ENCODE measurements at places on chromosomes 3 and 15.

- DNase-seq: no peak
Measured at GRCh38 chr15:34691034-34691433, 63.8 kb downstream of the GJD2 start.

DNA sequence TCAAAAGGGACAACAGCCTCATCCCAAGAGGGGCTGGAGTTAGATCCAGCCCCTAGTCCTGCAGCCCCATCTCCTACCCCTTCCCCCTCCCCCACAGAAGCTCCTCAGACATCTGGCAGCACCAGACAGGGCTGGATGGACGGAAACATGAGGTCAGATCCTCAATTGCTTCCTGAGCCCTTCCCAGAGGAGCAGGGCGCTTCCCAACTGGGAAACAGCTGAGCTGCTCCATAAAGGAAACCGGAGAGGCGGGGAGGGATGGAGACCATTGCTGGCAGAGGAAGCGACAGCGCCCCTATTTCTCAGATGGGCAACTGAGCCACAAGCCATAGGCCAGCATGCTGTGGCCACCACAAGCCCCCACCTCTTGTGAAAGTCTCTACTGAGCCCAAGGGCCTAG, 18.3 kb upstream of the CYP11A1 start:
- no peak for DNase-seq

DNA sequence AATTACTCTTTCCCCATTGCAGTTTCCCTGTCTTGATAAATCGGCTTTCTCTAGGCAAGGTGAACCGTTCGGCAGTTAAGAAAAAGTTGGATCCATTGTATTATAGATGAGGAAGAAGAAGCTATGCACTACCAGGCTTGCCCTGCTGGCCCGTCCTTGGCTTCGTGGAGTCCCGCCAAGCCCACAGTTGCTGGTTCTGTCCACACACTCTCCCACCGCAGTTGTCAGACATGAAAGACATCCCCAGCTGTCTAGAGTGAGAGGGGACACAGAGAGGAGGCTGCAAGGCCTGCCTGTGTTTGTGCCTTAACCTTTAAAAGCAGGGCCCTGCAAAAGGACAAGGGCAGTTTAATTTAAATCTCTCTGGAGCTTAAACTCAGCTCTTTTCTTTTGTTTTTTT, 47.2 kb upstream of the PLCL2 start:
- DNase-seq: no peak

DNA sequence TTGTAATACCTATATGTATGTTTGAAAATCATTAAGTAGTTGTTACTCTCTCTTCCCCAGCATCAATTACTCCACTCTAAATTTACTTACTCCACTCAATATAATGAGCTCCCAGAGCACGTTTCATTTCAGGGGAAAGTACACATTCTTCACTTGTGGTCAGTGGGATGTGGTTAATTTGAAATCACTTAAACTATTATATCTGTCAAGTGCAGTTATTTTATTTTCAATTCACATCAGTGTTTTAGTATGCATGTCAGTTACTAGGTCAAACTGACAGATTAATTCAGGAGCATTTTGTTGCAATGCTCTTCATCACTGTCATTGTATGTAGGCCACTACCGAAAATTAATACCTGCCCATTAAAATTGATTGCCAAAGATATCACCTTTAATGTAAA, 376.1 kb downstream of the ZIC4 start:
- DNase-seq: no peak

DNA sequence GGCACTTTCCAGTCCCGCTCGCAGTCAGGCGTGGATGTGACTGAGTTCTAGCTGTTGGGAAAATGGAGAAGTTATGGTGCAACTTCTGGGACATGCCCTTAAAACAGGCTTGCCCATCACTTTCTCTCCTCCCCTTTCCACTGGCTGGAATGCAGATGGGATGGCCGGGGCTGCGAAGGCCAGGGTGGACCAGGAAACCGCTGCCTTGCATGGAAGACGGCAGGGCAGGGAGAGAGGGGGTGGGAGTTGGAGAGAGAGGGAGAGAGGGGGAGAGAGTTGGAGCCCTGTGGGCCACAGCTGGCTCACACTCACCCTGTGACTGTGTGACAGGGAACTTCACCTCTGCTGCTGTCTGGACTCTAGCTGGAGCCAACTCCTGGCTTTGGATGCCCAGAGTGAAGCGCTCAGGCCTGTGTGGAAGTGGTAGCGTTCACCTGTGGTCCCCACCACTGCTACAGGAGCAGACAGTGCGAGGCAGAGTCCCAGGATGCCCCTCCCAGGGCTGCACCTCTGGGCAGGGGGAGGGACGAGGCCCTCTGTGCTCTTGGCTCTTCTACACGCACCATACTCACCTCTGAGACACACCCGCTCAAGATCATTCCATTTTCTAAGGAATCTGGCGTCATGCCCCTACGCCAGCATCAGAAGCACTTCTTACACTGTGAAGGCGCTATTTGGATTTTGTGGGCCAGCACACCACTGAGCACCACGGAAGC, 36.6 kb downstream of the KLHL25 start:
- DNase-seq: no peak

DNA sequence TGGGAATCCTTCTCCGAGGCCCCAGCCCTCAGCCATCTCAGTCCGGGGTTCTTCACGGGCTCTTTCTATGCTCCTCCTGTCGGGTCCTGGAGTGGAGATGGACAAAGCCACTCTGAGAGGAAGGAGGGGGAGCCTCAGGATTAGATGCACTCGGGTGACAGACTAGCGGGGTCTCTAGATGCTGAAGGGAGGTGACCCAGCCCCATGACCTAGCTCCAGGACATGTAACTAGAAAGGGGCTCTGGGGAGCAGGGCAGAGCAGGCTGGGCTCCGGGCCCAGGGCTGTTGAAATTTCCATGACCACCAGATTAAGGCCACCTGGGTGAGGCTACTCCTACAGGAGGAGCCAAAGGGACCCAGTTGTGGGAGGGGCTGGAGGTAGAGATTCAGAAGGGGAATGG, 14.8 kb upstream of the SKIC8 start:
- no peak for DNase-seq

DNA sequence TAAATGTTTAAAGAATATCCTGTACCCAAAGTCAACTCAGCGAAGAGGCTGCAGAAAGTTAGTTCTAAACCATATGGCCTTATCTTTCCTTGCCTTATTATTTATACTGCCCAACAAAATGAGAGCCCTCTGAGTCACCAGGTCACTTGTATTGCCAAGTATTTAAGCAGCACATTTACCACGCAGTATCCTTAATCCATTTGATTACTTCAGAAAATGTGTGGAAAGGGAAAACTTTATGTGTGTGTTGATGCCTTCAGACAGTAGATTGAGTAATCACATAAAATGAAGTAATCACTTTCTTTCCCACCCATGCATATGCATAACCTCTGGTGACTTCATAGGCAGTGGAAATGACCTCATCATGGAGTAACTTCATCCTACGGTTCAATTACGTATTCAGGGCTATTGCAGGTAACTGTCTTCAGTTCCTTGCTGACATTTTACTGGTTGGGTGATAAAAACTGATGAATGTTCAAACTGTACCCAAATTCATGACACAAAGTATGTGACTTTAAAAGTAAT, 7.5 kb upstream of the CADPS start:
- no peak for DNase-seq

DNA sequence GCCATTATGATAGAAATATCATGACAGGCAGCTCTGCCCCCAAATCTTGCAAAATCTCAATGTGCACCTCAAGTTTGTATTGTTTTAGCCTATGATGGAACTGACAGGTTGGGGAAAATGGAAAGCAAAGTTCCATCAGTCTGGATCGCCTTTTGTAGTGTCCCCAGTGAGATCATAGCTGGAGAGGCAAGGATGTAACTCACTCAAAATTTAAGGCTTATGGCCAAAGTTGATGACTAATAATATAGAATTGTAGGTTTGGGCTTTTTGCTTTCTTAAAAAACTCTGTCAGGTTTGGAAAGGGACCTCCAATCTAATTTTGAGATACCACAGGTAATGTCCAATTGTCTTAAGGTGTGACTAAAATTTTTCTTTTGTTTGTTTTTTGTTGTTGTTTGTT, 1.4 kb upstream of the ACP3 start:
- DNase-seq: no peak

DNA sequence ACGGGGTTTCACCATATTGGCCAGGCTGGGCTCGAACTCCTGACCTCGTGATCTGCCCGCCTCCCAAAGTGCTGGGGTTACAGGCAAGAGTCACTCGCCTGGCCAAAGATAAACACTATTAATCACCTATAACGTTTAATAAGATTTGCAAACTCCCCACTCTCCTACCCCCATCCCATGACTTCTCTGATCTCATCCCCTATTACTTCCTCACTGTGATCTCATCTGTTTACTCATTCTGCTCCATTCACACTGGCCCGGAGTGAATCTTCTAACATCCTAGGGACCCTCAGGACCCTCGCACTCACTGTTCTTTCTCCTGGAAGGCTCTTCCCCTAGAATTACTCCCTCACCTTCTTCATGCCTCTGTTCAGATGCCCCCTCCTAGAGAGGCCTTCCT, 78.9 kb downstream of the DGKG start:
- DNase-seq: no peak

DNA sequence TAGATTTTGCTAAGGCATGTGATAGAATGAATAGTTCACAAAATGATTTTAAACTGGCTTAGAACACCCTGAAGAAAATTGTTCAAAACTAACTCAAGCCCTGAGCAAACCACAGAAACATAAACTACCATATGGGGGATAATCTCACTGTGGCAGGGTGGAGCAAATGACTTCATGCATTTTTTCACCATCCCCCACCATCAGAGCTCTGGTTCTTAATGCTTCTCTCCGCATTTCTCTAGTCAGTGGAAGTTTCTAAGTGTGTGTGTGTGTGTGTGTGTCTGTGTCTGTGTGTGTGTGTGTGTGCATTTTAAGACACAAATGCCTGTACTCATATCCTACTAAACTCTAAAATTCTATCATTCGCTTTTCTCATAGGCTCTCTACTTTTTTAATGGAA, 107.1 kb upstream of the PHLDB2 start:
- no peak for DNase-seq

DNA sequence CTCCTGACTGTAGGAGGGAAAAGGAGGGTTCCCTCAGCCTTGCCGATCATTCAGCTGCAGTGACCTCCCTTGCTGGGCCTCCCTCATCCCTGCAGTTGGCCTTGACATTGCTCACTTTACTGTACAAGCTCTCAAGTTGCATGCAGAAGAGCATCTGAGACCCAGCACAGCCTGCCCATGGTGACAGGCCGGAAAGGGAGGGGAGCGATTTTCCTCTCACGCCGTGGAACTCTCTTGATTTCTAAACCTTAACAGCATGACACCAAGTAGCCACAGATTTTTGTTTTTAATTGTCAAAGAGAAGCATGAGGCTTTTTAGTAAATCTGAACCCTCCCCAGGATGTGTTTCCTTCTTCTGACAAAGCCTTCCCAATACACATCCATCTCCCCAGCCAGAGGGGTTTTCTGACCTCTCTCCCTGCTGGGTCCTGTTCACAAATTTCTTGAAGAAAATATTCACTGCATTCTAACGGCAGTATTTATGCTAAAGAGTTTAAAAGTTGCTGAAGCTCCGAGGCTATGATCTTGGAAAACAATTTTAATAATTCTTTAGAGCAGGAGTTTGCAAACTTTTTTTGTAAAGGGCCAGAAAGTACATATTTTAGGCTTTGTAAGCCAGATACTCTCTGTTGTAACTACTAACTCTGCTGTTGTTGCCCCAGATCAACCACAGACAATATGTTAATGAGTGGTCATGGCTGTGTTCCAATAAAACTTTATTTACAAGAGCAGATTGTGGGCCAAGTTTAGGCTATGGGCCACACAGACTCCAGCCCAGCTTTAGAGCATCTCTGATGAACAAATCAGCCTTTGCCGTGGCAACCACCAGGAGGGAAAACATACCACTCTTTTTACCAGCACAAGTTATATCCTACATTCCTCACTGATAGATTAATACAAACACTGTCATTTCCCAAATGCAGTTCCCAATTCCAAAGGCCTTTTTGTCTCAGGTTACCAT, 34.8 kb downstream of the LMCD1 start:
- no peak for DNase-seq

GRCh38 chr15:35669021-35669420, 123.1 kb upstream of the DPH6 start:
- DNase-seq: no peak
